NCI-H1092 (cell line): ENCODE measurements at places on chromosomes 11 and 22.

GRCh38 chr22:20465759-20466077 lies 28.1 kb upstream of the SCARF2 start:
- DNase-seq = no peak

DNA sequence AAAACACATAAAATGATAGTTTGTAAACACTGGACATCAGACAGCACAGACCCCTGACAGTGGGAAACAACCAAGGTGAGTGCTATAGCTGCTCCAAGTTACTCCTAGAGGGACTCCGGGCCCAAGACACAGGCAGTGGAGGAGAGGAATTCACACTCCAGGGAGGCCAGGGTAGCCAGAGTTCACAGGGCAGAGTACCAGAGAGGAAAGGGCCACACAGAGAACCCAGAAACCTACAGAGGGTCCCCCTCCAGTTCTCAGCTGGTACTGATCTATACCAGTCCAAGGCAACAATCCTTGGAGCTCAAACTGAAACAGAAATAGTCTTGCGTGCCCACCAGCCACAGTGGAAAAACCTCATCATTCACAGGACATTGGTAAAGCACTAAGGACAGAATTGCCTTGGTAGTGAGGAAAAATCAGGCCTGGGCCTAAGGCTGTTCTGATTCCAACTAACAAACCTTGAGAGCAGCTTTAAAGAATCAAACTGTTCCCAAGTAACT lies 7.6 kb downstream of the VPS37C start:
- no peak for DNase-seq

DNA sequence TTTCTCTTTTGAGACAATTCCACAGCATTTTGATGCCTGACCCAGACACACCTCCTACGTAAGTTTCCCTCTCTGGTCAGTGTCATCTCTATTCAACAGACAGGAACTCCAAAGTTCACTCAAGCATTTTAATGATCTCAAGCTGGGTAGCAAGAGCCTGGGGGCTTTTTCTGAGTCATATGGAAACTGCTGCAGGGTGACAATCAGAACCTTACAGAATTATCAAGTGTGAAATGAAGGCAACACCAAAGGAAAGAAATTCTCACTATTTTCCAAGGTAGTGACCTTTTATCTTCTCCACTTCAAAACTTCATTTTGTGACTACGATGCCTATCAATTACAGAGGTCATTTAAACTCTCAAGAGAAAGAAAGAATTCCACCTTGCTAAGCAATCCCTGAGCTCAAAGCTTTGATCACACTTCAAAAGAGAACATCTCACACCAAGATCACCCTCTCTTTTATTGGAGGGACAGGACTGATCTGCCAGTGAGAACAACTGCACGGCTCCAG lies 229.0 kb upstream of the ZC3H12C start:
- no peak for DNase-seq

DNA sequence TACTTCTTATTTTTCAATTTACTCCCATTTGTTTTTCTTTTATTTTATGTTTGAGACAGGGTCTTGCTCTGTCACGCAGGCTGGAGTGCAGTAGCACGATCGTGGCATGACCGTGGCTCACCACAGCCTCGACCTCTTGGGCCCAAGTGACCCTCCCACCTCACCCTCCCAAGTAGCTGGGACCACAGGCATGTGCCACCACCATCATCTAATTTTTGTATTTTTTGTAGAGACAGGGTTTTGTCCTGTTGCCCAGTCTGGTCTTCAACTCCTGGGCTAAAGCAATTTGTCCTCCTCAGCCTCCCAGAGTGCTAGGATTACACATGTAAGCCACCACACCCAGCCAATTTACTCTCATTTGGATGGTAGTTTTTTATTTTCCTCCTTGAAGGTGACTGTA lies 679.3 kb upstream of the CCDC179 start:
- no peak for DNase-seq

DNA sequence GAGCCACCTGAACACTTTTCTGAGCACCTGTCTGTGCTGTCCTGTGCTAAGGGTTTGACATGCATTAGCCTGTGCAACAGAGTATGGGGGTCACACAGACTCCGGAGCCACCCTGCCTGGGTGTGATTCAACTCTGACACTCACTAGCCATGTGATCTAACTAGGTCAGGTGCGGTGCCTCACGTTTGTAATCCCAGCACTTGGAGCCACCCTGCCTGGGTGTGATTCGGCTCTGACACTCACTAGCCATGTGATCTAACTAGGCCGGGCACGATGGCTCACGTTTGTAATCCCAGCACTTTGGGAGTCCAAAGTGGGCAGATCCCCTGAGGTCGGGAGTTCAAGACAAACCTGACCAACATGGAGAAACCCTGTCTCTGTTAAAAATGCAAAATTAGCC lies 11.4 kb downstream of the UBE2L6 start:
- no peak for DNase-seq

DNA sequence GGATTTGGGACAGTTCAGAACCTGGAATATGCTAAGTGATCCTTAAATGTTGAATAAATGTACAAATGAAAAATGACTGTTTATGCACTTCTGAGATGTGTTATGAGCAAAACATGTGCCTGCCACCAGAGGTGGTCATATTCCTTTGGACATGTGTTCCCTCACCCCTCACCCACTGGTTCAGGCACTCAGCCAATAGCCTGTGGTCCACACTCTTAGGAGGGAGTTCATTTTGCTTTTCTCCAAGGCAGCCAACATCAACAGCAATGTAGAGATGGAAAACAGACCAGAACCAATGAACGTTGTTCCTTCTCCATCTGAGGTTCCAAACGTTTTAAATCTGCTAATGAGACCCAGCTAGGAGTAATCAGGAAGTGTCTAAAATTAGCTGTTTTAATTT lies 44.0 kb downstream of the RPUSD4 start:
- DNase-seq = no peak

DNA sequence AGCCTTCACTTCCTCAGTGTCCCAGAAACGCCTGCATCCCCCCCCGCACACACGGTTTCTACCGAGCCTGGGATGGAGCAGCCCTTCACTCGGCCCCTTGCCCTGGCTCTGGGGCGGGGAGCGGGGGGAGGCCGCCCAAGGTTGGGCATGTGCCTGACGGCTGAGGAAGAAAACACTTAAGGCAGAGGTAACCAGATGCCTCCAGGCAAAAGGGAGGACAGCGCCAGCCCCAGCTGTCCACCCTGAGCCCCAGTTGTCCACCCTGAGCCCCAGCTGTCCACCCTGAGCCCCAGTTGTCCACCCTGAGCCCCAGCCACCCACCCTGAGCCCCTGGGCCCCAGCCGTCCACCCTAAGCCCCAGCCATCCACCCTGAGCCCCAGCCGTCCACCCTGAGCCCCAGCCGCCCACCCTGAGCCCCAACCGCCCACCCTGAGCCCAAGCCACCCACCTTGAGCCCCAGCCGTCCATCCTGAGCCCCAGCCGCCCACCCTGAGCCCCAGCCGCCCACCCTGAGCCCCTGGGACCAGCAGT lies 3.8 kb upstream of the TTLL8 start:
- no peak for DNase-seq

- DNase-seq = no peak
Measured at GRCh38 chr22:46070803-46071450, 79.4 kb upstream of the PPARA start.

DNA sequence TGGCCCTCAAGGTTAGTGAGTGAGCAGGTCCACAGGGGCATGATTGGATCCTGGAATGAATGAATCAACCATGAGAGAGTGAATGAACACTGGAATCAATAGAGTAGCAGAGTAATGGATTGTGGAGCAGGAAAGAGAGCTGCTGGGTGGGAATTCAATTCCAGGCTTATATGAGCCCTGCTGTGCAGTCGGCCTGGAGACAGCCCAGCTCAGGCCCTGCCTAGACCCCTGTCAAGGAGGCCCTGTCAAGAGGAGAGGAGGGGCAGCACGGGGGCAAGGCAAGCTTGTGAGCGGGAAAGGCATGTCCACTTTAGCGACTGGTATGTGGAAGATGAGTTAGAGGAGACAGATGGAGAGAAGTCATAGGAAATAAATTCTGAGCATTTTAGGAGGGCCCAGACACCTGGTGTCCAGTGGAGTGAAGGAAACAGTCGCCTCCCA lies 1.3 kb upstream of the FOLR1 start:
- no peak for DNase-seq

DNA sequence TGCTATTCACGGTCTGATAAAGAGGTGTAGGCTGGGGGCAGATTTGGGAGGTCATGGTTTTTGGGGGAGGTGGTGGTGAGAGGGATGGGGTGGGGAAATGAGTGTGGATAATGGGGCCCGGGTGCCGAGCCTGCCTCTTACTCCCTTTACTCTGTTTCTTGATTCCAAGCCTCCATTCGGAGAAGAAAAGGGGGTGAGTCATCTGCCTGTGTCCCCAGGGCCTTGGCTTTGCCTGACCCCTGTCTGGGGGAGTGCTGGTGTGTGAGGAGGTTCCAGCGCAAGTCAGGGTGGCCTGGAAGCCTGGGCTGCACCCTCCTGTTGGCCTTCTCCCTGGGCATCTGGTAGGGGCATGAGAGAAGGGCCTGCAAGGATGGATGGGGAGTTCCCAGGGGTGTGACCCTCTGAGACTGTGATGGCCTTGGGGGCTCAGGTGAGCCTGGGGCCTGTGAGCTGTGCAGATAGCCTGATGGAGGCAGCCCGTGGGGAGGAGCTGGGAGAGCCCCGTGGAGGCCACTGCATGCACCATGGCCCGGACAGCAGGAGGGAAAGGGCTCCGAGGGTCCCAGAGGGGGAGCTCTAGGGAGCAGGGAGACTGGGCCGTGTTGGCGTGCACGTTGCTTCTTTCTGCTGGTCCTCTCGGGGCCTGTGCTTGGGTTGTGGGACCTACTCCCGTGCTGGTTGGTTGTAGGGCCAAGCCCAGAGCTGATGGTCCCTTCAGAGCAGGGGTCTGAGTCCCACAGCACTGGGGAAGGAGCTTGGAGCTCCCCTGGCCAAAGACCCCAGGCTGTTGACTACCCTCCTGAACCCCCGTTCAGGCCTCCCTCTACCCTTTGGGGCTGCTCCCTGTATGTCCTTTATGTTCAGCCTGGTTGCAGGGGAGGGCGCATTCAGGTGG lies 26.3 kb upstream of the ACR start:
- DNase-seq = no peak

GRCh38 chr22:37183432-37184379 lies 4.3 kb downstream of the C1QTNF6 start:
- DNase-seq = no peak

DNA sequence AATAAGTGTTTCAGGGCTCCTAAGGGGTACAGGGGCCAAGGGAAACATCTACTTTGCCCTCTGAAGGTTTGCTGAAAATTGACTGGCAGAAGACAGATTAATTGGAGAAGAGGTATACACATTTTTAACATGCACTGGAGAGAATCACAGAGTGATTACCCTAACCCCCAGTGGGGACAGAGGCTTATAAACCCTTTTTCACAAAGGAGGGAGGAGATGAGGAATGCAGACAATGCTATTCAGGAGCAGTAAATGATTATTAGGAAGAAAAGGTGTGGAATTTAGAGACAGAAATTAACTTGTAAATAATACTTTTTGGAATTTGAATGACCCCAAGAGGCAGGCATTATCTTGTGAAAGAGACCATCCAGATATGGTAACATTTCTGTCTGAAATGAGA lies 582.4 kb upstream of the B3GAT1 start:
- no peak for DNase-seq

DNA sequence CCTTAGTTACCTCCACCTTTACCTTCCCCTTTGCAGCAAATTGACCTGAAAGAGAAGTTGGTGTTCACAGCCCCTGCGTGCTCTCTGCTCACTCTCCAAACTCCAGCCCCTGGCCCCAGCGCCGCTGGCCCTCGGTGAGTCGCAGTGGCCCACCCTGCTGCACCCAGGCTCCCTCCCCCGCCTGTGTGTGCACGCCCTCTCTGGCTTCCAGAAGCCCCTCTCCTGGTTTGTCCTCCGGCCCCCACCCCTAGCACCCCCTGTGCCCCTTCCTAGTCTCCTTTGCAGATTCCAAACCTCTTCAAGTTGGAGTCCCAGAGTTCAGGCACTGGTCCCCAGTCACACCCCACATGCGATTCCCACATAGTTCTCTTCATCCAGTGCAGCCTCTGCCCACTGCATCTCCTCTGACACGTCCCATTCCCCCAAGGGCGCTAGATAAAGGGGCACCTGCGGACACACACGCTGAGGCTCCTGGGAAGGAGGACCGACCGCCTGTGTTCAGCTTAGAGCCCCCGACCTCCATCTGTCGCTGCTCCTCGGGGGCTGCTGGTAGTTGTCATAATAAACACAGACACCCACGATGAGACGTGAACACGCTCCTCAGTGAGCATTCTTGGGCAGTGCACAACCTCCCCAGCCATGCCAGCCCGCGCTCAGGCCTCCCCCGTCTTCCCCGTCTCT lies 1.5 kb upstream of the PHRF1 start:
- DNase-seq = no peak
